Stimulated activated CD4-positive, alpha-beta T cell treated with anti-CD3 and anti-CD28 coated beads, Interleukin-2, amount 100 ng/mL, for 24 hours (primary cell): ENCODE measurements at places on chromosomes 6 and 20.

- no peak for DNase-seq
Observed at GRCh38 chr6:145736661-145737144, 1.4 kb upstream of the EPM2A start.

- no peak for DNase-seq
Observed at GRCh38 chr6:96721227-96721626, 116.0 kb downstream of the GPR63 start.

DNA sequence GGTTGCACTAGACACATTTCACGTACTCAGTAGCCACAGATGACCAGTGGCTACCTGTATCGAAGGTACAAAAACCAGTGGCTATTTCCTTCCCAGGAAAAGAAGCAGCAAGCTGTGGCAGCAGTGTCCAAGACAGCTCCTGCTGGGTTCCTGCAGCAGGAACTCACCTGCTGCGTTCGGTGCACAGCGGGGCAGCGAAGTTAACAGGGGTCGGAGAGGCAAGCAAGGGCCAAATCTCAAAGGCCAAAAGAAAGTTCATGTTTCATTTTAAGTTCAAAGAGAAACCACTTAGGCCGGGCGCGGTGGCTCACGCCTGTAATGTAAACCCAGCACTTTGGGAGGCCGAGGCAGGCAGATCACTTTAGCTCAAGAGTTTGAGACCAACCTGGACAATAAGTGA, 26.9 kb downstream of the ASIP start:
- no peak for DNase-seq

DNA sequence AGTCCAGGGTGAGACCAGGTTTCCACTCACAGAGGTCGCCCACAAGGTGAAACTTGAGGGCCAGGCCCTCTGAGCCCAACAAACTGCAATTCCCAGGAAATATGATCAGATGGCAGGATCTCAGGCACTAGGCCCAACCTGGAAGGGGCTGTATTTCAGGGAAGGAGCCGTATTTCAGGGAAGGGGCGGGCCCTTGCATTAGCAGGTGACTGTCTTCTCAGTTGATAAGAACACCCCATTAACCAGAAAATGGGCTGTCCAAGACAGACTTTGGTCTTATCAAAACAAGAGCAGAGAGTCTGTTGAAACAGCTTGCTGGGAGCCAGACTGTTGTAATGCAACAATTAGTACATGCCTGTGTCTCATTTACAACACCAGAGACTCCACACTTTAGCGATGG, 10.9 kb upstream of the BNIP5 start:
- DNase-seq = no peak

- DNase-seq = no peak
Observed at GRCh38 chr6:165998072-165998471, 169.6 kb downstream of the TBXT start.

DNA sequence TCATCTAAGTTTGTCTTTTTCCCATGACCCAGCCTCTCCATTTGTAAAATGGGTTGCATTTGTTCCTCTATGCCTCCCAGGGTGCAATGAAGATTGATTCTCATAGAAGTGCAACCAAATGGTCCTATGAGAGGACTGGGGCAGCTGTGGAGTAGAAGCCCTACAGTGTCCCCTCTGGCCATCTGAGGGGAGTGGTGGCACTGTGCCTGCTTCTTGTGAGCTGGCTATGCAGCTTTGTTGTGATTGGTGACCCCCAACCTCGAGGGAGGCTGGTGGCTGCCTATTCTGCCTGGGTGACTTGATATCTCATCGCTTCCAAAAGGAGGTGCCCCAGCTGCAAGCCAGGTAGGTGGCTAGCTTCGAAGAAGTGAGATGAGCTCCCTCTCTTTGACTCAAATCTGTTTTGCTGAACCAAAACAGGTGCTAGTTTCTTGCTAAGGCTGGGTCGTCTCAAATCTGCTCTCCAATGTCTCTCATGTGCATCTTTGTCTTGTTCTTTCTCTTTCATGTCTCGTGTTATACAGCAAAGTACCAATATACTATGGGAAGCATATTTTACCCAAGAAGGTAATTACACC, 33.9 kb downstream of the TXLNB start:
- DNase-seq = no peak

GRCh38 chr20:20215976-20216727, 151.8 kb upstream of the INSM1 start:
- DNase-seq = no peak

GRCh38 chr6:67766057-67766456, 869.0 kb upstream of the ADGRB3 start:
- DNase-seq = no peak

- DNase-seq = no peak
Observed at GRCh38 chr20:64146301-64146935, 17.8 kb upstream of the MYT1 start.

DNA sequence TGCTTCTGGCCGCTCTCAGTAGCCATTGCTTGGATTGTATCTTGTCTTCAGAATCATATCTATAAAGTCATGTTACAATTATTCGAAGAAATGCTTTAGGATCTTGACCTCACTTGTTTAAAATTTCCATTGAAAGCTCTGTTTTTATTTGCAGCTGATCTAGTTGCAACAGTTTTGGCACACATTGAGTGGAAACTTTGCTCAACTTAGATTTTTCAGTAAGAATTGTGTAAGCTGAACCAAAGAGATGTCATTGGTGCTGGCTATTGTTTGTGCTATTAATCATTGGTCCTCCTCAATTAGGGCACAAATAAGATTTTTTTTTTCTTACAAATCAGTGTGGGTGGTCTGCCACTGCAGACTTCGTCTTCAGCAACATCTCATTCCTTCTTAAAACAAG, 649.2 kb downstream of the MMUT start:
- DNase-seq = no peak

DNA sequence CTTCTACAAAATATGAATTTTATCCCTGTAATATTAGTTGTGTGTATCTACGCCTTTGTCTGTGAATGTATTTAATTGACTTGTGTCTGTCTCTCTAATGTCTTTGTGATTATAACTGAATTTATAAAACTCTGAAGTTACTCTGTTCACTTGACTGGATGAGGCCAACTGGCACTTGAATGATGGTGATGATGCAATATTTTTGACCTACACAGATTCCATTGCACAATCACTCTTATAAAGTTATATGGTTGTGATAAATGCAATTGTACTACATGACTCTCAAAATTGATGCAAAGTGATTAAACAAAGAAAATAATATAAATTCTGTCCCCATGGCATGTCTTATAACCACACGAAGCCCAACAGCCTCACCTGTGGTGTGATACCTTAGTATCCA, 287.3 kb upstream of the PLN start:
- no peak for DNase-seq

DNA sequence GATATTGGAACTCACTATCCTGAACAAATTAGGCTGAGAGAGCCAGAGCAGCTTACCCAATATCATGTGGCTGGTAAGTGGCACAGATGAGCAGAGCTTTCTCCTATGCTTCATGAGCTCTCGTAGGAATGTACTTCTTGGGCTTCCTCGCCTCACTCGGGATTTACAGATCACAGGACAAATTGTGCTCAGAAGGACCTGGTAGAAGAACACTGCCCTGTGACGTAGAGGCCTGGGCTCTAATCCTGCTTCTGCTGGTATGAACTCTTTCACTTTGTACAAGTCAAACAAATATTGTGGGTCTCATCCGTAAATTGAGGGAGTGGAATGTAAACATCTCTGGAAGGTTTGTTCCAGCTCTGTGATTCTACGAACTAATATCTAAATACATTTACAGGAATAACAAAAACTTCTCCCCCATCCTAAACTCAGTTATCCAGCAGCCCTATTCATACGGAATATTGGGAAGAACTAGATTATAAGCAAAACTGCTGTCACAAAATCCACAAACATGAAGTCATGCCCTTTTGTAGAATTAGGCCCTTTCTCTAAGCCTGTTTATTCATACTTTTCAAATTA, 187.6 kb downstream of the CLIC5 start:
- no peak for DNase-seq

GRCh38 chr6:98669371-98669770, 165.0 kb upstream of the POU3F2 start:
- DNase-seq = no peak

- peak; percentile 81 for DNase-seq
Observed at GRCh38 chr6:40587240-40588069, at the start of gene LRFN2. Gene LRFN2 (minus strand): TSS chr6:40587364.

GRCh38 chr20:32501709-32502108, 83.4 kb downstream of the NOL4L start:
- no peak for DNase-seq

DNA sequence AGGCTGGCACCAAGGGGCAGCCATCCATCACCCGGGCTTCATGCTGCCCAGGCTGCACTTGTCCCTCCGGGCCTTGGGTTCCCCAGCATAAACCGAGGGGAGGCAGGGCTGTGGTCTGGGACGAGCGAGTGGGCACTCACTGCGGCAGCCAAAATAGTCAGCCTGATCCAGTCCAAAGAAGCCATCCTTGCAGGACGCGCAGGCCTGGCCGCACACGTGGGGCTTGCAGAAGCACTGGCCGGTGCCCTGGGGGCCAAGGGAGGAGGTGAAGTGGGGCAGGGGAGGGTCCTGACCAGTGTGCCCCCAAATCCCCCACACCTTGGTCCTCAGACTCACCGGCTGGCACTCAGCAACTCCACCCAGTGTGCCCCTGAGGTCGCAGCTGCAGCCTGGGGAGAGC, 32.1 kb downstream of the ADRM1 start:
- DNase-seq = no peak

- DNase-seq = no peak
Observed at GRCh38 chr6:153673225-153673624, 365.8 kb upstream of the OPRM1 start.

DNA sequence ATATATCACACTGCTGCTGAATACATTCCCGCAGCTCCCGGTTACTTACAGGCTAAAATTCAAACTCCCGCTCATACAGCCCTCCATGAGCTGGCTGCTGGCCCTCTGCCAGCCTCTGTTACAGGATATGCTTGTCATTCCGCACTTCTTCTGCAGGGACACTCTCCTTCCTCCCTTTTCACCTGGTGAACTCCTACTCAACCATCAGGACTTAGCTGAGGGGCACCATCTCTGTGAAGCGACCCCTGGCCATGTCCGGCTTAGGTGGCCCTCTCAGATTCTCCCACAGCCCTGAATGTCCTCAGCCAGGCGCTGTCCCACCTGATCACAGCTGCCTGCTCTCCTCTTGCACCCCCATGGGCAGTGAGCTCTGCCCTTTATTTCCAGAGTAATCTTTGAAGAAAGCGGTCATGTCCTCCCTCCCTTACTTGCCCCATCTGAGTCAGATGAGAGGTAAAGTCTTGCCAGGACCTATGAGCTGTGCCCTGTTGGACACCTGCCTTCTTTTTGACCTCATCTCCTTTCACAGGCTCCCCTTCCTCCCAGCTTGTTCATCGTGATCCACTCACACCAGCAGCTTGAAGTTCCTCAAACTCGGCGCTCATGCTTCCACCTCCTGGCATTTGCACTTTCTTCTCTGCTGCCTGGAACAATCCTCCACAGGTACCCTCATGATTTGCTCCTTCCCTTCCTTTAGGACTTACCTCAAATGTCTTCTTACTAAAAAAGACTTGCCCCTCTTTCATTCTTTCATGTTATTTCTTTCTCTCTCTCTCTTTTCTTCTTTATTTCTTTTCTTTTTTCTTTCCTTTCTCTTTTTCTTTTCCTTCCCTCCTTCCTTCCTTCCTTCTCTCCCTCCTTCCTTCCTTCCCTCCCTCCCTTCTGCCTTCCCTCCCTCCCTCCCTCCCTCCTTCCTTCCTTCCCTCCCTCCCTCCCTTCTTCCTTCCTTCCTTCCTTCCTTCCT, 5.6 kb downstream of the CYP24A1 start:
- DNase-seq = no peak

- no peak for DNase-seq
Observed at GRCh38 chr6:75149240-75149639, 56.6 kb downstream of the COL12A1 start.

DNA sequence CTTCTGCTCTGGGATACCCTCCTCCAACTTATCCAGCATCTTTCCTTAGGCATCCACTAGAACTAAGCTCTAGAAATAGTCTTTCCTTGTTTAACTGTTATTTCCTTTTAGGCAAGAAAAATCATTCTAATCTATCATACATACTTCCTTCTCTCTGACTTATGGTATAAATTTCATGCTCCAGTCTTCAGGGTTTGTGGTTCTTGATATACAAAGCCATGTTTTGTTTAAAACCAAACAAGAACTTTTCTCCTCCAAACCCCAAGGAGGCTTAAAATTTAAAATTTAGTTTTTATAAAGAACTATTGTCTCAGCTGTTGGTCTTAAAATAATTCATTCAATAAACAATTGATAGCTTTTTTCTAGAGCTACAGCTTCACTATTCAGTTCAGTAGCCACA, 77.2 kb downstream of the CD164 start:
- no peak for DNase-seq

- DNase-seq = no peak
Observed at GRCh38 chr6:36277946-36278470, 8.1 kb downstream of the PNPLA1 start.

GRCh38 chr6:143245656-143246055, 185.0 kb downstream of the AIG1 start:
- no peak for DNase-seq

DNA sequence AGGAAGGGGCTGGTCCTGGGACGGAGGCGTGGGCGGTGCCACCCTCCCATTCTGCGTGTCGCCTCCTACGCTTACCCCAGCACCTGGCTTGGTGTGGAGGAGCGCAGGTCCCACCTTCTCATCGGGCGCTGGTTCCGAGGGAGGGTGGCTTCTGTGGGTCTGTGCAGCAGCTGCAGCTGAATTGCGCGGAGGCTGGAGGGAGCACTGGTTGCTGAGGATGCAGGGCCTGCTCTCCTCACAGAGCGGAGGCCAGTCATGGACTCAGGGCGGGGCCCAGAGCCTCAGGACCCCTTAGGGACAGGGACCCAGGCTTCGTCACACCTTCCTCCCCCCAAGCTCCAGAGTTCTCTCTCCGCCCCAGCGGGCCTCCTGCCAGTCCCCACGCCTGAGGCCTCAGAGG, 127.8 kb upstream of the MAP3K4 start:
- no peak for DNase-seq

DNA sequence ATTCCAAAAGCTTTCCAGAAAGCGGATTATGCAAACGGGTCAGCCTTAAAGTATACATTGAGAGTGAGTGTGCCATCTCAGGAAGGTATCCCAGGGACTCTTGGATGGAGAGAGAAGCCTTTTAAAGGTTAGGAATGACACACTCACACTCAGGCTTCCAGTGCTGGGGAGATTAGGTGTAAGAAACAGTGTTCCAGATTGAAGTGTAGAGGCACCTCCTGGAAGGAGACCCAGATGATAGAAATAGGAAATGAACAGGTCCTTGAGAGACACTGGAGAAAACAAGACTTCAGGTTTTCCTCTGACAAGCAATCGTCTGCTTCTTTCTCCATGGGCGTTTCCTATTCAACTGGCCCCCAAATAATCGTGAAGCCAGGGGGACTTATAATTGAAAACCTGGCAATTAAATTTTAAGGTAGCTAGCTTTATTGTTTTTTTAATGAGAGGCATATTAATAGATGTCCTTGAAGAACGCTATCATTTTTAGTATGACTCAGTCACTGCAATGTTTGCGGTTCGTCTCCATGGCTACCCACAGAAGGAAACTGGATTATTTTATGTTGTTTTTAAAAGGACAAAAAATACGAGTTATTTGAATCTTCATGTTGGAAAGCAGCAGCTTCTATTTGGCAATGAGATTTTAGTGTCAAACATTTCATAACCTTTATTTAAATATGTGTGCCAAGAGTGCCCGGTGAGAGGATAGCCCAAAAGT, 85.3 kb downstream of the TRMT6 start:
- no peak for DNase-seq

- DNase-seq = peak; percentile 30
Observed at GRCh38 chr6:85464722-85465150, 14.9 kb downstream of the NT5E start.
